ENCODE measurements at places on chromosomes 6 and 20. TPM values are rescaled to one million over a fixed set of nuclear protein-coding genes. Genes with fewer than 3 reads are reported as not detected.

TCF15 gene
- 0.24 TPM for total RNA-seq

GRCh38 chr6:26092443-26092842 is 5.2 kb downstream of the HFE start:
- no peak for DNase-seq

GRCh38 chr6:131041814-131042213 is 21.2 kb downstream of the EPB41L2 start:
- DNase-seq = no peak

DNA sequence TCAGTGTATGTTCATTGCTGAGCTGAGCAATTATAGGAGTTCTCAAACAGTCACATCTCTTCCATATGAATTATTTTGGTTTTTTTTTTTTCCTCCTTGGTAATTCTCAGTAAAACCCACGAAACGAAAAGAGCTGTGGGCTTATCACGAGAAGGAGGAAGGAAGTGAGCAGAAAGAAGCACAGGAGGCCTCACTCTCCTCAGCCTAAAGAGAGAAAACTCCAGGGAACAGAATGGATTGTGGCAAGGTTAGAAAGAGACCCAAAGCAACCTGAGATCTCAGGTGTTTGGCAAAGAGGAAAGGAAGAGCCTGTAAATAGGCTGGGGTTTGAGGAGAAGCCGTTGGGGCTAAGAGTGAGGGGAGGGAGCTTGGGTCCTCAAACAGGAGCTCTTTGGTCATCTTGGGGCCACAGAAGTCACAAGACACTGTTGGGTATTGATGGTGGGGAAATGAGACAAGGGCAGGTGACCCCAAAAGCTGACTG is 67.8 kb upstream of the CITED2 start:
- no peak for DNase-seq

METTL24 gene
- total RNA-seq = 6.4 TPM

DNA sequence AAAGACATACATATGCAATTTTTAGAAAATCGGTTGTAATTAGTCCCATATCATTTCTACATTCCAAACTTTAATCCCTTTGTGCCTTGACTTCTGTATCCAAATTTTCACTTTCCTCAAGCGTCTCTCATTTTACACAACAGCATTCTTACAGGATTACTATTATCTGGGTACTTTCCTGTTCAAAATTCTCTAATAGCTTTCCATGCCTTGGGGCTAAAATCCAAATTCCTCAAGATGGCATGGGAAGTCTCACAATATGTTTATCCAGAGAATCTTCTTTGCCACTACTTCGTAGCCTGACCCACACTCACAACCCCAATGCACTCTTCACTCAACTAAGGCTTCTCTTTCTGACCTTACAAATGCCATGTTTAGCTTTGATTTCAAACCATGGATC is 125.0 kb downstream of the TBX18 start:
- DNase-seq = no peak

DNA sequence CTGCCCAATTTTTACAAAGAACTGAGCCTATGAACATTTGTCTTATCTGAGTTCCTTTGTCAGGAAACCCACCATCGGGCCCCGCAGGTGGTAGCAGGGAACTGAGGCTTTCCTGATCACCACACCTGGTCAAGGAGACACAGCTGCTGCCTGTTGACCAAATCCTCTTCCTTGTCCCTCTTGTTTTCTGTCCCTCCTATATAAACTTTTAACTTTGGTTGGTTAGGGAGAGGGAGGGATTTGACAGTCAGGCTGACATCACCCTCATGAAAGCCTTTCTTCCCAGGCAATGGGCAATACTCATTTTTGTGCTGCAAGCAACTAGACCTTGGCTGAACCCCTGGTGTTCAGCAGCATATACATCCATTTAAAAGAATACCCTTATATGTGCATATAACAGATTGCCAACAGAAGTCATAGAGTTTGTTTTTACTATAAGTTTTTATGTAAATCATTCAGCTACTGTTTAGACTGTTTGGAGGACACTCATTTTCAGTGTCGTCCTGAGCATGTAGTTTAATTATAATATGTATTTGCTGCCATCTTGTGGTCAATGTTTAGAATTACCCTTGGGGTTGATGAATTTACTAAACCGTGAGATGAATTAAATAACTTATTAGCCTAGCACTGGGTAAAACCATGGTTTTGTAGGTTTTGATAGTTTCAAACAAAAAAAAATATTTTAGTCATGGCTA is 17.0 kb downstream of the CRISP1 start:
- peak; percentile 83 for DNase-seq

DNA sequence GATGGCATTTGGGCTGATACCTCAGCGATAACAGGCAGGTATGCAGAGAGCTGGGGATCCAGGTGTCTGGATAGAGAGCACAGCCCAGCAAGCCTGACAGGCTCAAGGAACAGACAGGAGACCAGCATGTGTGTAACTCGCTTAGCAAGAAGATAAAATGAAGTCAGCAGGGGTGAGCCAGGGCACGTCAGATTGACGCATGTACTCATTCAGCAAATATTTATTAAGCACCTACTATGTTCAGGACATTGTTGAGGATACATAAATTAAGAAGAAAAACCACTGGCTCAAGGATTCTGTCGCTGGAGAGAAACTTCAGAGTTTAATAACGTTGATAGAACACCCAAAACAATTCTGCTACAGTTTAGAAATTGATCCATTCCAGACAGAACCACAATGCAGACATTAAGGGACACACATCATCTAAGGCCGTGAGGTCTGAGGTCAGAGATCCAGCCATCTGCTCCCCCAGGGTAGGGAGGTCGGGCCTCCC is 1.0 kb upstream of the DUSP22 start:
- no peak for DNase-seq

INSM1 gene
- not detected for total RNA-seq

NHSL1 gene
- 29.5 TPM for total RNA-seq

GRCh38 chr20:62389601-62390087 is 2.7 kb downstream of the RPS21 start:
- DNase-seq = no peak

GRCh38 chr6:130810307-130811030 is 16.7 kb upstream of the SMLR1 start:
- no peak for DNase-seq

- peak; percentile 33 for DNase-seq
These were observed 52.4 kb upstream of the IPCEF1 start for GRCh38 chr6:154408891-154409500.

KHDC3L gene
- total RNA-seq = not detected

DNA sequence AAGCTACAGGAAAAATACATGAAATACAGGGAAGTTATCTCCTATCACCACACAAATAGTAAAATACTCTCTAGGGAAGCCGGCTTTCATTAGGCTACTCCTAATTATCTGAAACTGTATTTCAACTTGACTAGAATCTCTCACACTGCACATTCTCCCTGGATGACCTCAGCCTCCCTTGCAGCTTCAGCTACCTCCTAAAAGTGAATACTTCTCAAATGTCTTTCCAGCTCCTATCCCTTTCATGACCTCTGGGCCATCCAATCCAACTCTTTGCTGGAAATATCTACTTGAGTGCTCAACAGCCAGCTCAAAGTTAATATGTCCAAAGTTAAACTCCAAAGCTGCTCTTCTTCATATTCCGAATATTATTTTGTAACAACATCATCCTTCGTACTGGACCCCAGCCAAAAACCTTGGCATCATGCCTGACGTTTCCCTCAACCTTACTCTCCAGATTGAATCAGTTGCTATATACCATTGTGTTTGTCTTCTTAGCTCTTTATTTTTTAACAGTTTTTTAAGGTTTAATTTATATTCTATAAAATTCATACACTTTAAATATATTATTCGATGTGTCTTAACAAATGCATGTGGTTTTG is 29.4 kb upstream of the KIF6 start:
- DNase-seq = no peak

GRCh38 chr20:32474717-32474966 is 110.5 kb downstream of the NOL4L start:
- DNase-seq = no peak

- peak; percentile 81 for DNase-seq
These were observed 143.6 kb upstream of the GJE1 start for GRCh38 chr6:141988954-141989705.

PBOV1 gene
- not detected for total RNA-seq

GRCh38 chr20:5781798-5782750 is 31.9 kb downstream of the SHLD1 start:
- no peak for DNase-seq

- DNase-seq = no peak
These were observed 2.0 kb downstream of the SEMG2 start for GRCh38 chr20:45223136-45223535.

GTF3C6 gene
- 158 TPM for total RNA-seq

- DNase-seq = no peak
These were observed 615.5 kb downstream of the EYS start for GRCh38 chr6:65091561-65091960.

DNA sequence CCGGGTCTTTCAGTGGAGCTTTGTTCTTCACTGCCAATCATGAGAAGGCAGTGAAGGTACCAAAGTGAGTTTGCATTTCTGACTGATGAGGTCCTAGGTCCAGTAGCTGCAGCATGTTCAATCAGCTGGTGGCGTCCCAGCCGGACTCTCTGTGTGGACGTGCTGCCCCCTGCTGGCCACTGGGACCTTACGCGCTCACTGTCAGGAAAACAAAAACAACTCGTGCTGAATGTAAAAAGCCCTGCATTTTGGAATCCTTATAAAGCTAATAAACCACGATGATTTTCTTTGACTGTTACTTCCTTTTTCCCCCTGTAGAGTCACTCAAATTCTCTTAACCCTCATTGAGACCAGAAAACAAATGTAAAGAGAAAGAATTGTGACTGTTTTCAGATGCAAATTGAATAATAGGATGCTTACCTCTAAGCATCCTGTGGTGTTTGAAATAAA is 4.9 kb upstream of the CD24 start:
- peak; percentile 88 for DNase-seq

- DNase-seq = peak; percentile 47
These were observed 4.9 kb upstream of the DEK start for GRCh38 chr6:18269253-18269652.

DNA sequence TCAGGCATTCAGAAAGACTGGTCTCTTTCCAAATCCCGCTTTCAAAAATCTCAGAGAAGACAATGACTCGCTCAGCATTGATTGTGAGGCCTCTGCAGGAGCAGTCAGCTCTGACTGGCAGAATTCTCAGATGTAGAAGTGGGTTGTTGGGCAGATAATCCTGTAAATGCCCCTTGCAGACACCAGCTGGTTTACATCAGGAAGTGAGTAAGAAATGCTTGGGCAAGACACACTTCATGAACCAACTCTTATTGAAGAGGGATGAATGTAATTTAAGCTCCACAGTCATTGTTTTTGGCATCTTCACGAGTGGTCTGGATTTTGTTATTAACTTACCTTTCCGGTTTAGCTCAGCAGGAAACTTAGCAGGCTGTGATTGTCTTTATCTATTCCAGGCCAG is 166.6 kb downstream of the PLCB4 start:
- peak; percentile 92 for DNase-seq

- DNase-seq = no peak
These were observed 445.1 kb downstream of the DOK5 start for GRCh38 chr20:54920491-54920890.

BNIP5 gene
- total RNA-seq = not detected

- DNase-seq = no peak
These were observed 863.4 kb downstream of the DHX35 start for GRCh38 chr20:39825524-39825923.

SGK2 gene
- 1.1 TPM for total RNA-seq

ECT2L gene
- total RNA-seq = not detected

GRCh38 chr6:4039348-4039747 is 39.6 kb downstream of the FAM217A start:
- no peak for DNase-seq

- no peak for DNase-seq
These were observed 33.4 kb downstream of the SNX5 start for GRCh38 chr20:17935186-17935585.

GRCh38 chr6:12034837-12035236 is 22.7 kb downstream of the HIVEP1 start:
- DNase-seq = no peak

OR2H2 gene
- total RNA-seq = not detected

DNA sequence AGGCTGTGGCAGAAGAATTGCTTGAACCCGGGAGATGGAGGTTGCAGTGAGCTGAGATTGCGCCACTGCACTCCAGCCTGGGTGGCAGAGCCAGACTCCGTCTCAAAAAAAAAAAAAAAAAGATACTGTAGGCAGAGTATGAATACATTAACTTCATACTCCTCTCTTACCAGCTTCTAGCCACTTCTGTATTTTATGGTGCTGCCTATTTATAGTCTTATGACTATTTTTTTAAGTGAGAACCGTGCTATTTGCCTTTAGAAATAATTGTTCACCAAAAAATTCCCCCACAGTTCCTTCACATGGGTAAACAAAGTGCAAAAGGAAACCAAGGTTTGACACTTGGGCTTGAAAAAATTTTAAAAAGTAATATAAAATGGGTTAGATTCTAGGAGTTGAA is 1.5 kb upstream of the SNRNP48 start:
- DNase-seq = no peak

Data from A673 (cell line).